ENCODE measurements at places on chromosomes 2 and 18.

GRCh38 chr2:14148216-14148615, 484.3 kb upstream of the LRATD1 start:
- no peak for DNase-seq

DNA sequence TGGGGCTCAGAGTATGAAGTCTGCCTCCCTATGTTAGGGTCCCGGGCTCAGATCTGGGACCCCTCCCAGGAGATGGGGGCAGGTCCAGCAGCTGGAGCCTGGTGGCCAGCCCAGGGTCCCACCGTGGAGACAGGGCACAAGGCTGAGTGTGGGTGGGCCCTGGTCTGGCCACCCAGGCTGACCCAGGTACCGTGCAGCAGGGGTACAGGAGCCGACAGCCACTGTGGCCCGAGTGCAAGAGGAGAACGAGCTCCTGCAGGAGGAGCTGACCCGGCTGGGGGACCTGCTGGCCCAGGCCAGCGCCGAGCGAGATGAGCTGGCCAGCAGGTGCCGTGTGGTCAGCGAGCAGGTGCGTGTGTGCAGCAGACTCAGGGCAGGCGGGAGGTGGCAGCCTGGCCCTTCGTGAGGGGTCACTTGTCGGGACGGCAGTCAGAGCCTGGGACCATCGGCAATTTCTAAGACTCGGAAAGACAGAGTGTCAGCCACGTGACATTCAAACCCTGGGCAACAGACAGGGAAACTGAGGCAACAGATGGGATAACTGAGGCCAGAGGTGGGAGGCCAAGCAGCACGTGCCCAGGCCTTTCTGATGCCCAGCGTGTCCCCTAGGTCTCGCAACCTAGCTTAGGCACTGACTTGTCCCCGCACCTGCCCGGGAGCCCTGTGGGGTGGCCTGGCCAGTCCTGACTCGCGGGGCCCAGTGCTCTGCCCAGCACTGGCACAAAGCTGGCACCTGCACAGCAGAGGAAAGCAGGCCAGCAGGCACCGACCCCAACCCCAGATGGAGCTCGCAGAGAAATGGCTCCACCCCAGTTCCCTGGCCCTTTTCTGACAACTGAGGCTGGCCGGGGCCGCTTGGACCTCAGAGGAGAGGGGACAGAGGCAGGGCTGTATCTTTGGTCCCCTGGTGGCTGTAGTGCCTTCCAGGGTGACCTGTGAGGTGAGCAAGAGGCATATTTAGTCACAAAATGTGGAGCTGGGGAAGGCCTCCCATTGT, 13.9 kb downstream of the CROCC2 start:
- no peak for DNase-seq

- DNase-seq = no peak
Observed at GRCh38 chr2:30363406-30363805, 83.6 kb upstream of the LCLAT1 start.

DNA sequence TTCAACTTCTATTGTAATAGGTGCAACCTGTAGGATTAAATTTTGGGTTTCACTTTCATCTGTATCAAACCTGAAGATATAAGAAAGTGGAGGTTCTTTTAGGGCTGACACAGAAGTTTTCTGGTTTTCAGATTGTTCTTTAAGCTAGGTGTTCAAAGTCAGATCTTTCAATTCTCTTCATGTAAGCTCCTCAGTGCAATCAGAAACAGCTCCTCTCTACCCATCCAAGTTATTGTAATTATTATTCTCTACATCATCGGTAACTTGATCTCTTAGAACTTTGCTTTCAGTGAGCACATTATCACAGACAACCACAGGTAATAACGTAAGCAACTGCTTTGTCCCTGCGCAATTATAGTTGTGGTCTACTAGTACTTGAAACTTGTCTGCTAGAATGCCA, 179.4 kb downstream of the MYCN start:
- no peak for DNase-seq

- no peak for DNase-seq
Observed at GRCh38 chr18:36534154-36534688, 236.7 kb downstream of the FHOD3 start.

DNA sequence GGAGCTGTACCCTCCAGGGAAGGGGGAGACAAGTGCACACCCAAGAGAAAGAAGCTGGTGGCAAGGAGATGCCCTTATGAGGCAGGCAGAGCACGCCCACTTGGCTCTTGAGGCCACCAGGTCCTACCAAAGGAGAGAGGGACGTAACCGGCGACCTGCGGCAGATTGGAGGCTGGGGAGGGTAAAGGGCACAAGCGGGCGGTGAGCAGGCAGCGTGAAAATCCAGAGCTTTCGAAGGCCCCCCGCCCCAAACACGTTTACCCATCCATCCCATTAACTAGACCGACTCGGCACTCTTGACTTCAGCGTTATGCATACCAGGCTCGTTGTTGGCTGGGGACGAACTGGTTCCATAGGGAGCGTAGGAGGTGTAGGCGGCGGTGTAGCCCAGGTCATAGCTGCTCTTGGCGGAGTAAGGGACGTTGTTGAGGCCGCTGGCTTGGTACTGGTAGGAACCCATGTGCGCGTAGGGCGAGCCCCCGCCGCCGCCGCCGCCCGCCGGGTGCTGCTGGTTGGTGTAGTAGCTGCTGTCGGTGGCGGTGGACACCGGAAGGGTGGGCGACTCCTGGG, 794 bp downstream of the DLX2 start:
- DNase-seq = no peak

- DNase-seq = no peak
Observed at GRCh38 chr2:129885735-129886134, 93.7 kb upstream of the RAB6C start.

DNA sequence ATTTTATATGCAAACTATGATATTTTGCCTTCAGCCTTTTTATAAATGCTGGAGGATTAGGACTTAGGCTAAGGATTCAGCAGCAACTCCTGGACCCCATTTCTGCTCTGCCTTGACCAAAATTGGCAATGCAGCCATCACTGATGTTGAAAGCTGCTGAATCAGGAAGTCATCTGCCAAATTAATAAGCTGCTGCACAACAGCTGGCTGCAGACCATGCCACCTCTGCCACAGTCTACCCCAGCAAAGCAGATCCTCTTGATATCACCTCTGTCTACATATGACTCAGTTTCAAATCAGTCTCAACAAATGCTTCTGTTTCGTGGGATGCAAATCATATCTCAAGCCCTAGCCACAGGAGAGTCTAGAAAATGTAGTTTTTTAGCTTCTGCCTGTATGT, 7.1 kb upstream of the SOS1 start:
- DNase-seq = peak; percentile 15

- DNase-seq = no peak
Observed at GRCh38 chr2:54545702-54546450, 89.7 kb downstream of the SPTBN1 start.

- DNase-seq = no peak
Observed at GRCh38 chr2:230865766-230866755, 1.3 kb downstream of the ITM2C start.

GRCh38 chr18:59324623-59324971, 6.1 kb upstream of the CPLX4 start:
- DNase-seq = no peak

DNA sequence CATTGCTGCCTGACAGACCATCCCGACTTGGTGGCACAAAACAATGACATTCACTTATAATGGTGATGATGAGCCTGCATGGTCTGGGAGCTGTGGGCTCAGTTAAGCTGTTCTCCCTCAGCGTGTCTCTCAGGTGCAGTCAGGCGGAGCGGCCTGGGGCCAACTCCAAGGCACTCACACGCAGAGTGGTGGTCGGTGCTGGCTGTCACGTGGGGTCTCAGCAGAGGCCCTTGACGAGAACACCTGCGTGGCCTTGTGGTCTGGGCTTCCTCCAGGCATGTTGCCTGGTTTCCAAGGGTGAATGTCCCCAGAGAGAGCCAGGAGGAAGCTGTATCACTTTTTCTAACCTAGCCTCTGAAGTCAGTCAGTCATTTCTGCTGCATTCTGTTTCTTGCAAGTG, 29.8 kb downstream of the ARMC9 start:
- no peak for DNase-seq

GRCh38 chr2:22690096-22690495, 694.9 kb upstream of the KLHL29 start:
- DNase-seq = no peak

DNA sequence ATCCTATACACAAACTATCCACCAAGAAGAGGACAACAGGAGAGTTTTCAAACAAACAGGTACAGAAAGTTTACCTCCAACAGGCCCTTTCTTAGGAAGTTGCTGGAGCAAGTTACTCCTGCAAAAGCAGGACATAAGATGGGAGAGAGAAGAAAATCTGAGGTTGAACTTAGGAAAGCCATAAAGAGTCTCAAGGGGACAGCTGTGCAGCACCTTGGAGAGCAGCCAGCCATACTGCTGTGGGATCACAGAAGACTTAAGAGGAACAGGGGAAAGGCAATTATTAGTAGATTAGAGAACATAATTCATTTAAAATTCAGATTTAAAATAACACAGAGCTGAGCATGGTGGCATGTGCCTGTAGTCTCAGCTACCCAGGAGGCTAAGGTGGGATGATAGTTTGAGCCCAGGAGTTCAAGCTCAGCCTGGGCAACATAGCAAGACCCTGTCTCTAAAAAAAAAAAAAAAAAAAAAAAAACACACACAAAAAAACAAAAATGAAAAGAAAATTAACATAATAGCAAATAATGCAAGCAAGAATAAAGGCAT, 148.1 kb upstream of the SIX3 start:
- DNase-seq = no peak

DNA sequence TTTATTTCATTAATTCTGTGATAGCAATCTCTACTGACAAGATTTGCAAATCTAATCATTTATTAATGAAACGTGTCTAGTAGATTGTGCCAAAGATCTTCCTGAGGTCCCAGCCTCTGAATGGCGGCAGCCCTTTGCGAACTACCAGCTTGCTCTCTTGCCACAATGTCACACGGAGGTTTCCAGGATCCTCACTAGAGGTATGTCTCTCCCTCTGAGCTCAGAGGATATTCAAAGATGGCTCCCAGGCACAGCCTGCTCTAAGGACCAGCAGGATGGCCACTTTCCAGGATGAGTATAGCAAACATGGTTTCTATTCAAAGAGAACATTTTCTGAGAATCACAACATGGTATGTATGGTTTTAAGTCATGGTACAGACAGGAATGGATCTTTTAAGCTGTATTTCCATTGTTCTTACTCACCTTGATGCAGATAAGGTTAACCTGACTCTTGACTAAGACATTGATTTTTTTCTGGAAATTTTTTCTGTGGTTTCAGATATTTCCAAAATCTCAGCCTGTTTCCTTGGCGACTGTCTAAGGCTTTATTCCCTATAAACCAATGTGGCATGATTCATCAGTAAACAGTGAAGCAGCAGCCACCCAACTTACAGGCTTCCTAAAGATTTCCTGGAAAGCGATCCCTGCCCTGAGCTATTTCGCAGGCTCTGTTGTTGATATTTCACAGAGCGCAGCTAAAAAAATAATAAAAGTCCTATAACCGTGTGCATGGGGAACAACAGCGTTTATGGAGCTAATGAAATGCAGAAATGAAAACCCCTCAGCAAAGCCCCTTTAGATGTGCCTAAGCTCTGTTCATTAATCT, 54.1 kb upstream of the KLF7 start:
- DNase-seq = no peak

DNA sequence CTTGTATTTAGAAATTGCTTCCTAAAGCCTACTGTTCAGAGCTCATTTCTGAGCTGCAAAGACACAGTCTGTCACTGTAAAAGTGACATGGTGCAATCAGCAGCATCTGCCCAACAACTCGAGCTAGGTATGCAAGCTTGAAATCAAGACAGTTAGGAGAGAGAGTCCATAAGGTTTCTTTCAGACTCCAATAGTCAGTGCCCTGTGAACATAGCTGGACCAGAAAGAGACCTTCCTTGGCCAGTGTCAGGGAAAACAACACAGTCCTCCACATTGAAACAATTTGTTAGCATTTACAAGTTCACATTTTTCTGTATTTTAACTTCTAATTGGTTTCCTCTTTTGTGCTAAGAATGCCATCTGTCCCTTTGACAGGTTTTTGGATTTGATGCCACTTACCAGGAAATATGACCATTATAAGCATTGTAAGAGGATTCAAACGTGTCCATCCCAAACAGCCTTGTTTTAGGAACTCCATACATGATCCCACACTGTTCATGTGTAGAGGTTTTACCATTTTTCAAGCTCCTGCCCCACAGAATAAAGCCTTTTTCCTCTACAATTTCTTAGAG, 8.9 kb upstream of the MYCN start:
- DNase-seq = no peak
